Midbrain (tissue), 1 donor: ENCODE measurements at places on chromosomes 3 and 15.

GRCh38 chr3:50260942-50261441 lies 8.0 kb upstream of the SEMA3B start:
- DNase-seq = peak; percentile 61

DNA sequence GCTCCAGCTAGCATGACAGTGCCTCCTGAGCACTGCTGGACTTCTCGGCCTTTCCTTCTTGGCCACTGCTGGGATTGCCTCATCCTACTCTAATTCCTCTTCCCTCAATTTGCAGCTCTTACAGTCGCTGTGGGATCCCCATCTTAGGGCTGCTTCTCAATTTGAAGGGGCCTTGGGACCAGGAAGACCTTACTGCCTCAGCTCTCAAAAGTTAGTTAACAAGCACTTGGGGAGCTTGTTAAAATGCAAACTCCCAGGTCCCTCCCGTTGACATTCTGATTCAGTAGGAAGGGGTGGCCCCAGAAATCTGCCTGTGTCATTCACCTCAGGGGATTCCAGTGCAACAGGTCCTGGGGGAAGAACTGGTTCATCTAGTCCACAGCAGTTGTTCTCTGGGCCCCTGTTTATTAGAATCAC lies 14.8 kb downstream of the BDH1 start:
- DNase-seq = no peak

DNA sequence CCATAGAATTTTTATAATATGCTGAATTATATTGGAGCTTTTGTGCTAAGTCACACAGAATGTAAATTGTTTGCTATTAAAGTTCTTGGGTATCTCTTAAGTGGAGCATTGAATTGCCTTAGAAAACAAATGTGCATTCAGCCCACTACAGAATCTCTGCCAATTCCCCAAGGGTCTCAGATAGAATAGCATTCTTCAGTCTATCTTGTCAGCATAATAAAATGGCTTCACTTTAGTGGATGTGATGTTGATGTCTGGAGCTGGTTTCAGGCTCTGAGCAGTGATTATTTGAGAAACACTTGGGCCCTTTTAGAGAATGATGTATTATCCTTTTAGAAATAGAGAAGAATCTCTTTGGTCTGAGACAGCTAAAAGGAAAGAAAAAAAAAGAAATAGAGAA lies 45.2 kb downstream of the LRCH3 start:
- no peak for DNase-seq

DNA sequence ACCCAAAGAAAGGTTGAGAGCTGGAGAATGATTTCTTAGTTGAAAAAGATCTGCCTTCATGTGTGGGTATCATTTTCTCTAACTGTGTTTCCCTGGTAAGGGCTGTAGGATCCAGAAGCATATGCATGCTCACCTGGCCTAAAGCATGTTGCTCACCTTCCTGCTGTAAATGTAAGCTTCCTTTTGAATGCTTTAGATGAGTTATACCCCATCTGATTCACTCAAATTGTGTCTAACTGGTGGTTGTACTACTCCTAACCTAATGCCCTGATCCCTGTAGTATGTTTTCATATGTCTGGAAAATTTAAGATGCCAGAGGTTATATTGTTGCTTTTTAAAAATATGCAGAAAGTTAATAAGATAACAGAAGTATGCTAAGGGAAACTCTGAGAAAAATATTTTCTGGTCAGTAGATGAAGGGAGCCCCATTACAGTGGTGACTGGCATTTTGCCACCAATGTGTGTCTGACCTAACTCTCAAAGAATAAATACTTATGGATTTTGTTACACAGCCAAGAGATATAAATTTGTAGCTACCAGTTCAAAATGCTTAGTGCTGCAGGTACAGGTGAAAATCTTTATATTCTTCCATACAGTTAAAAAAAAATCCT lies 7.7 kb downstream of the FILIP1L start:
- no peak for DNase-seq

DNA sequence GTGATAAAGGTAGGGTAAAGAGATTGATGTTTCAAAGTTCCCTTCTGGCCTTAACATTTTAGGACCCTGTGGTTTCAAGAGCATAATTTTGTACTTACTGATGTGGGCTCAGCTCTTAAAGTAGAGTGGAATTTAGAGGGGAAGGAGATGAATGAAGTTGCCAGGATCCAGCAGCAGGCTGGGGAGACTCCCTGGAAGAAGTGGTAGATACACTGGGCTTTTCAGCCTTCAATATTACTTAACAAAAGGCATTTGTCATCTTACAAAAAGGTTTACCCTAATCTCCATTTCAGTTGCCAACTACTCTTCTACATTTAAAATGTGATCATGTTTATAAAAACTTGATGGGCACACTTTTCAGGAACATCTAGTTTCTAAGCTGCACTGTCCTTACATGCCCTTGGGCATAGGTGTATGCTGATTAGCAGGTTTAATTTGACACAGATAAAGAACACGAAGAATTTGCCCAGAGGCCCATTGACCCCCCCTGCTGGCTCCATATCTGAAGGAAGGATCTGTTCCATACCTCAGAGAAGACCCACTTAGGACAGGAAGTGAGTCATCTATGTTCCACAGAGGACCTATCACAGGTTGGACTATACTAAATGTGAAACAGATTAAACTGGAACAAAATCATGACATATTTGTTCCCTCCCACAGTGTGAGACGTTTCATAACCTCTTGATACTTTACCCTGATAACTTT lies 93.0 kb upstream of the LPP start:
- DNase-seq = no peak

DNA sequence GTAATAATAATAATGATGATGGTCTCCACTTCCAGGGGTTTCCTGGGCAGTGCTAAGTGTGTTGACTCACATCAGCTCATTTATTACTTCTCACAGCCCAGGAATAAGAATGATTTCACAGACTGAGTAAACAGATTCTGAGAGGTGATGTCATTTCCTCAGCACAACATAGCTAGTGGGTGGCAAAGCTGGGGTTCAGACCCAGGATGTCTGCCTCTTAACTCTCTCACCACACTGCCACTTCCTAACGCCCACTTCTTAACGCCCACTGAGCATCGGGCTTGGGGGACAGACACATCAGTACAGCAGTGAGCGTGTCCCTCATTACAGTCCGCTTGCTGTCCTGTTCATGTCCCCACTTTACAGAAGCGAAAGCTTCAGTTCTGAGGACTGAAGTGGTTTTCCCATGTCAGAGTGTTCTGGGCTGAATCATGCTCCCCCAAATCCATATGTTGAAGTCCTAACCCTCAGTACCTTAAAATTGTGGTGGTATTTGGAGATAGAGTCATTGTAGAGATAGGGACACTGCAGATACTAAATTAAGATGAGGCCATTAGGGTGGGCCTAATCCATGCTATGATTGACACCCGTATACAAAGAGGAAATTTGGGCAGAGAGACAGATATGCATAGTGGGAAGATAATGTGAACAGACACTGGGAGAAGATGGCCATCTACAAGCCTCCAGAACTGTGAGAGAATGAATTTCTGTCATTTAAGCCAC lies 68.0 kb downstream of the ATP2B2 start:
- no peak for DNase-seq

DNA sequence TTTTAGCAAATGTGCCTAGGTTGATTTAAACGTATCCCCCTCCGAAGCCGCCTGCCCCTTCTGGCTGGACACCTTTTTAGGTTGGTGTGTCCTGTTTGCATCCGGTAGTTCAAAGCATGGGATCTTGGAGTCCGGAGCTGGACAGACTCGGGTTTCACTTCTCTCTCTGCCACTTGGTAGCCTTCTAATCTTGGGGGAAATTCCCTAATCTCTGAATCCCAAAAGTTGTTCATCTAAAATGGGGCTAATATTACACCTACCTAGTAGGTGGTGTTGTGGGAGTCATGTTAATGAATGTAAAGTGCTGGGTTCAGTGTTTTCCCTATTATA lies 760 bp downstream of the FANCI start:
- no peak for DNase-seq

GRCh38 chr3:94171954-94172353 lies 109.1 kb downstream of the NSUN3 start:
- no peak for DNase-seq

DNA sequence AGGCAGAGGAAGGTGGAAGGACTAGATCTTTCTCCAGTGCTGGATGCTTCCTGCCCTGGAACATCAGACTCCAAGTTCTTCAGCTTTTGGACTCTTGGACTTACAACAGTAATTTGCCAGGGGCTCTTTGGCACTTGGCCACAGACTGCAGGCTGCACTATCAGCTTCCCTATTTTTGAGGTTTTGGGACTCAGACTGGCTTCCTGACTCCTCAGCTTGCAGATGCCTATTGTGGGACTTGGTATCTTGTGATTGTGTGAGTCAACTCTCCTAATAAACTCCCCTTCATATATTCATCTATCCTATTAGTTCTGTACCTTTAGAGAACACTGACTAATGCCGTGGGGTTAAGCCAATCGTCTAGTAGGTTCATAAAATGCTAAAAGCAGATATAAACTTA lies 8.8 kb upstream of the B3GNT5 start:
- peak; percentile 34 for DNase-seq

DNA sequence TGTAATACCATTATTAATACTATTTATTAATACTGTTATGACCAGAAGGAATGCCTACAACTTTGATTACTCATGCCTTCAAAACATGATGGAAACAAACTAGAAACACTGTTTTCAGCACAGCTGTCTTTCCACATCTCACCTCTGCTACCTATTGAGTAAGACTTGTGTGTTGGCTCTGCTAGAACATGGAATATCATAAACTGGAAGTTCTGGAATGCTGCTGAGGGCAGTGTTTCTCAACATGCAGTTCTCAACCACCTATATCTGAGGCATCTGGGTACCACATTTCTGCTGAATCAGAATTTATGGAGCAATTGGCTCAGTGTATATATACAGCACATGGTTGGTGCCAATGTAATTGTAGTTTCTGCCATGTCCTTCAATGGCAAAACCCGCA lies 392.1 kb downstream of the TUSC7 start:
- DNase-seq = no peak

DNA sequence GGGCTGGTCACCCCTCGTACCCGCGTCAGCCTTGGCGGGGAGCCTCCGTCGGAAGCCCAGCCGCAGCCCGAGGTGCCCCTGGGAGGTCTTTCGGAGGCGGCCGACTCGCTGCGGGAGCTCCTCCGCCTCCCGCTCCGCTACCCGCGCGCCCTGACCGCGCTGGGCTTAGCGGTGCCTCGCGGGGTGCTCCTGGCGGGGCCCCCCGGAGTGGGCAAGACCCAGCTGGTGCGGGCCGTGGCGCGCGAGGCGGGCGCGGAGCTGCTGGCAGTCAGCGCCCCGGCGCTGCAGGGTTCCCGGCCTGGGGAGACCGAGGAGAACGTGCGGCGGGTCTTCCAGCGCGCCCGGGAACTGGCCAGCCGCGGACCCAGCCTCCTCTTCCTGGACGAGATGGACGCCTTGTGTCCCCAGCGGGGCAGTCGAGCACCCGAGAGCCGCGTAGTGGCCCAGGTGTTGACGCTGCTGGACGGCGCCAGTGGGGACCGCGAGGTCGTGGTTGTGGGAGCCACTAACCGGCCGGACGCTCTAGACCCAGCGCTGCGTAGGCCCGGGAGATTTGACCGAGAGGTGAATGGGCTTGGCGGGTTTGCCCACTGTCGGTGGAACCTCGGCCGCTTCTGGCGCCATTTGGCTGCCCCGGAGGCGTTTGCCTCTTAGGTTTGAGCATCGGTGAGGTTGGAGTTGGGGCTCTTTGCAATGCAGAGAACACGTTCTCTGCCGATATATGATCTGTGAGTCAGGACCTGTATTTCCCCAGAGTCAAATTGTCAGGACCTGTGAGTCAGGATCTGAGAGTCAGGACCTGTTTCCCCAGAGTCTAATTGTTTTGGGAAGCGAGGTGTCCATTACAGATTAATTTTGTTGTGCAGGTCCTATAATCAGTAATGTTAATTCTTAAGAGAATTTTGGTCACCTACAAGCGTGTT lies 24.9 kb upstream of the GATM start:
- no peak for DNase-seq

DNA sequence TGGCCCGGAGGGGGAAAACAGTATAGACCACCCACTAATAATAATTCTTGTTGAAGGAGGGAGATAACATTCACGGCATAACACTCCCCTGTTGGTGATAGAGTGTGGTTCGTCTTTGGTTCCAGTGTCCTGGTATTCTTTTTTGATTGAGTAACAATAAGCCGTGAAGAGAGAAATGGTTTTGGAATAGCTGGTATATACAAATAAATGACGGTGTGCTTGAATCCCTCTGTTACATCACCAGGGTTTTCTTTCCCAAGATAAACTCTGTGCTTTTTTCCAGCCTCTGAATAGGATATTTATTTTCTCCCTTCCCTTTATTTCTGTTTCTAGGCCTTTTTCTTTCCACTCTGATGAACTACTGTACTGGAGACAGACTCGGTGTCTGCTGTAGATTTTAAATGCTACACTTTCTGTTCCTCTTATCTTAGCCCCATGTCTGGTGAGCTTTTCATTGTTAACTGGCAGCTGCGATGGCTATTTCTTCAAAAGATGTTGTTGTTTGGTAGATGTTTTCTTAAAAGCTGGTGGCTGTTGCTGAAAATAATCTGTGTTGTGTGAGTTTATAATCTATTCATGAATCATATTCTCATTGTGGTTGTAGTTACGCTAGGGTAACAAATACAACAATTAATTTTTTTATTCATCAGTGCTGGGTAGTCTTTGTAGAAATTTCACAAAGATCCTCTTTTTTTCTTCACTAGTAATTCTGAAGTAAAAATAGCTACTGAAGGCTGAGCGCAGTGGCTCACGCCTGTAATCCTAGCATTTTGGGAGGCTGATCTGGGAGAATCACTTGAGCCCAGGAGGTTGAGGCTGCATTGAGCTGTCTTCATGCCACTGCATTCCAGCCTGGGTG lies 15.5 kb upstream of the SCAANT1 start:
- DNase-seq = peak; percentile 10

DNA sequence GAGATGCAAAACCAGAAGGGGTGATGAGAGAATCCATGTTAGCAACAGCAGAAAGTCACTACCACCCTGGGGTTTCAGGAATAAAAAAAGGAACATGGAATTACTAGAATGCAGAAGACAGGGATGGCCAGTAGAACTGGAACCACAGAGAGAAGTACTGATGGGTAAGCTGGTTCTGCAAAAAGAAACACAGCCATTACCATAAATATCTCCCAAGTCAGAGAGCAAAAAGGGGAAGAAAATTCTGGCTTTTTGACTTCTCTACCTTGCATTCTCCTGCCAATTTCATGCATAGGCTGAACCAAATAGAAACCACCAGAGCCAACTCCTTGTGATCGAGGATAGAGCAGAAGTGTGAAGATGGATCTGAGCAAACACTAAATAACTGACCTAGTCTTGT lies 550.4 kb upstream of the NAALADL2 start:
- DNase-seq = peak; percentile 18

- no peak for DNase-seq
These were observed 24.0 kb downstream of the LTF start for GRCh38 chr3:46440531-46441294.

GRCh38 chr3:195250473-195251251 lies 20.3 kb downstream of the XXYLT1 start:
- DNase-seq = no peak

- DNase-seq = peak; percentile 55
These were observed 20.9 kb downstream of the MRAS start for GRCh38 chr3:138369151-138369900.

DNA sequence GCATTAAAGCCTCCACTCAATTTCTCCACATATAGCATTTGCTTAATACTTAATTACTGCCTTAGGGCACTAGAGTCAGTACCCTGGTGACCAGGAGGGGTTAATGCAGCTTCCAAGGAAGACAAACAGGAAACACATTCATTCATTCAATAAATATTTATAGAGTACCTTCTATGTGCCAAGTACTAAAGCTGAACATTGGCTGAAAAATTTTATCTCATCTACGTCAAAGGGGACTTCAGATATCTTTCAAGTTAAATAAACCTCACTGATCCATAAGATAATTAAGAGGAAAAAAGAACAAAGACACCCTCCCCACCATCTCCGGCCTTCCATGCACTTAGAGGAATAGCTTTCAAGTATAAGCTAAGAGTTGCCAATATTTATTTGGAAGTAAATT lies 156.9 kb upstream of the PRICKLE2 start:
- no peak for DNase-seq

- no peak for DNase-seq
These were observed 34.5 kb upstream of the CHST2 start for GRCh38 chr3:143084856-143085731.
